CD4-positive, alpha-beta T cell treated with Interleukin-2 at 100 ng/mL for 4 hours (primary cell): ENCODE measurements at places on chromosomes 12 and 14.

- DNase-seq, result no peak
These were observed 108.9 kb downstream of the SLC6A15 start for GRCh38 chr12:84803661-84804060.

DNA sequence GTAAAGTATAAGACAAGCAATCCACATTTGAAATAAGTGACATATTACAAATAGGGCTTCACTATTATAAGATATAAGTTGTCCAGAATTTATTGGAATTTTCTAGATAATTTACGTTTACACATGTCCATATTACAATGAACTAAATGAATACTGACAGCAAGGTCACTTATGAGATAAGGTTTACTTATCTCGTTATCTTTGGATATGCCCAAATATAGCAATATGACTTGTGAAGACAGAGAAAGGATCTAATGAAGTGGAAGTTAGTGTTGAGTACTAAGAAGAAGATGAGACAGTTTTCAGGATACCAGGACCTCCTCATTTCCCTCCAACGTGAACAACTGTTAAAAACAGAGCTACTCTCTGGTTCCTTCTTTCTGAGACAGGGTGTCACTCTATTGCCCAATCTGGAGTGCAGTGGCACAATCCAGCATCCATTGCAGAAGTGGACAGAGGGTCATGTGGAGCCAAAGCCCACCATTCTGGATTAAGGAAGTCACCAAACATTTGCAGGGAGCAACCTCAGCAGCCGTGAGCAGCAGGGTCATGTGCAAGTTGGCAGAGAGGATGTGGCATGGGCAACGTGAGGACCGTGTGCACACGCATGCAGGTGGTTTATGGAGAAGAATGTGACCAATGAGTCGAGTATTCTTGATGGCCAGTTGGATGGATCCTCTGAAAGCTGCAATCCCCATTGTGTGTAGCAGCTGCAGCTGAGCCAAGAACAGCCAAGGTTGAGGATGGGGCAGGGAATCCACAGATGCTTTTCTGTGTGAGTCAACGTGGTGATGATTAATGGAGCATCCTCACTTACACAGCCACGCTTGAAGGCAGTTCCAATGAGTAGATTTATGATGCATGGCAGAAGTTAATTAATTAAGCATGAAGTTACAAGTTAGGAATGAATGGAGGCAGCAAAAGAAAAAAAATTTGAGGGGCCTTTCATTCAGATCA lies 111.0 kb downstream of the BICD1 start:
- DNase-seq, result no peak

GRCh38 chr12:46908936-46909635 lies 83.3 kb upstream of the SLC38A4 start:
- DNase-seq, result no peak

- no peak for DNase-seq
These were observed 217.3 kb downstream of the MON2 start for GRCh38 chr12:62683776-62684569.

DNA sequence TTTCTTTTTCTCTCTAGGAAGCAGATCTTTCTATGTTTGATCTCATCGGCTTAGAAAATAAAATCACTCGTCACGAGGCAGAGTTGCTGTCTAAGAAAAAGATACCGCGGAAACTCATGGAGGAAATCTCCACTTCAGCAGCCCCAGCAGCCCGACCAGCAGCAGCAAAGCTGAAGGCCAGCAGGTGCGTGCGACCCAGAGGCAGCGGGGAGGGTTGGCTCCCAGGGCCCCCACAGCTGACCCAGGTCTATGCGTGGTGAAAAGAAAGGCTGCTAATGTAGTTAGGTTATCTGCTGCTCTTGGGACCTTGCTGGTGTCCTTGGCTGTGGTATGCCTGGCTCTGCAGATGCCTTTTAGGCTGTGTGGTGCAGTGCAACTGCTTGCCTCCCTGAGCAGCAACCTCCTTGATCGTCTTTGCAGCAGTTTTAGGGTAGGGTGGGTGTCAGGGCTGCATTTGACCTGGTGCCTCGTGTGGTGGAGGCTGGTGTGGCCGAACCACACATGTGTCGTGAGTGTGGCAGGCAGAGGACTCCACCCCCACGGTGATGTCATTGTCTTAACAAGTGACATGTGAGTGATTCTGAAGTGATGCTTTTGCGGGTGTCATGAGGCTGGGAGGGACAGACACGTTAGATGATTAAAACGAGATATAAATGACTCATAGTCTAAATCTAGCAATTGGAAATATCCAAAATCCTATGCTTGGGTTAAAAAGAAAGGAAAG lies 68.6 kb downstream of the EP400 start:
- no peak for DNase-seq

- no peak for DNase-seq
These were observed 46.7 kb downstream of the TESC start for GRCh38 chr12:117052386-117053049.

- DNase-seq, result no peak
These were observed 225.0 kb downstream of the SPTSSA start for GRCh38 chr14:34237081-34237480.

GRCh38 chr12:85872497-85873091 lies 1.5 kb upstream of the NTS start:
- DNase-seq, result peak; percentile 31

DNA sequence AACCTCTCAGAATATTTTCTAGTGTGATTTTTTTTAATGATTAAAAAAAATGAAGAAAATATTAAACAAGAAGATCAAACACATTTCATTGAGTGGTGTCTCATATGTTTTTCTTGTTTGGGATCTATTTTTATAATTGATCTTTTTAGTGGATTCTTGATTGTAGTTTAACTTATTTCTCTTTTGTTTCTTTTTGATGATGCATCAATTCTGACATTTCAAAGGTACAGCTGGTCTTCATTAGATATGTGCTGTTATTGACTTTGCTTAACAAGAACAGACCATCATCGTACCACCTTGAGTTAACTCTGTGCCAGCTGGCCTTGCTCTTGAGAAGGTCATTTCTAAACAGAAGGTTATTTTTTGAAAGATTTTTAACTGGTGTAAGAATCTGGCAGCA lies 45.8 kb upstream of the FGD4 start:
- DNase-seq, result no peak

- no peak for DNase-seq
These were observed 3.7 kb downstream of the KIF5A start for GRCh38 chr12:57553343-57554202.

DNA sequence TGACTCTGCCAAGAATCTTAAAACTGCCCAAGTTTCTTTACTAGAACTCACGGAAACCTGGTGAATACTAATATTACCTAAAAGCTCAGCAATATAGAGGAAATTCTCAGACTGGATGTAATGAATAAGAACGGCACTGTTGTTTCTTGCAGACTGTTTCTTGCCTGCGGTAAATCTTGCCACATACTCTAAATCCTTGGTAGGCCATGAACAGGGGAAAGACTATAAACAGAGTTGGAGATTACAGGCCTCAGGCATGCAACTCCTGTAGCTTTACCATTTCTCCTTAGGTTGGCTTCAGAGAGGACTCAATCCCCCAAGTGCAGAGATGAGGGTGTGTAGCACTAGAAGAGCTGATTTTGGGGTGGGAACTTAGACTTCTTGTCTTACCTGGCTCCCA lies 1.1 kb downstream of the ALDH6A1 start:
- no peak for DNase-seq

DNA sequence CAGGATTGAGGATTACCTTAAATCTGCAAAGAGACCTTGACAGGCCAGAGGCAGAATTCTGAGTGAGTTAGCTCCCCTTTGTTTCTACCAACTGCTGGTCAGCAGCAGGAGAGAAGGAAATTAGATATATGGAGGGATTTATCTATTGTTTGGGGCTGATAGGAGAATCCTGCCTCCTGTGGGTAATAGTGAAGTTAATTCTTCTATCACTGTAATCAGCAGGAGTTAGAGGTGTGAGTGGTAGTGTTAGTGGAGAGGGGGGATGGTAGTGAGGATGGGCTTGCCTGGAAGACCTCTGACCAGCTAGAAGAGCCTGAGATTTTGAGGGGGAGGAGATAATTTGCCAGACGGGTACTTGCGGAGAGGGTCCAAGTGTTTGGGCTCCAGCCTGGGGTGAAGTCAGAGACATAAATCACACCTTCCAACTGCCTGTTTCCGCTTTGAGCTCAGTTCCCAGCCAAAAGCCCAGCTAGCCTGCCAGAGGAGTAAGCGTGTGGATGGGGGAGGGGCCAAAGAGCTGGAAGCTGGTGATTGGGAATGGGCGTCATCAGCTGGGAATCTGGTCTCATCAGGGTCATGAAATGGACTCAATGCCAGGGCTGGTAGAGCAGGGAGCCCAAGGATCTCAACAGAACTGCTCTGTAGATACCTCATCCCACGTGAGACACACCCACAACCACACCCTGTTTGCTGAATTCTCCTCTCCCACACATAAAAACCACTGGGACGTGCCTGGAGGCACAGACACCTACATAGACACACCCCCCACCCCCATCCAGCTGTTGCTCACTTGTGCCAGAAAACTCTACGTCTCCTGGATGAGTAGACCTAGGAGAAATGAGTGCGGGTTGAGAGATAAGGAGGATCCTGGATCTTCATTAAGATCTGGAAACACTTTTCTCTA lies 13.1 kb upstream of the ITGA5 start:
- no peak for DNase-seq

DNA sequence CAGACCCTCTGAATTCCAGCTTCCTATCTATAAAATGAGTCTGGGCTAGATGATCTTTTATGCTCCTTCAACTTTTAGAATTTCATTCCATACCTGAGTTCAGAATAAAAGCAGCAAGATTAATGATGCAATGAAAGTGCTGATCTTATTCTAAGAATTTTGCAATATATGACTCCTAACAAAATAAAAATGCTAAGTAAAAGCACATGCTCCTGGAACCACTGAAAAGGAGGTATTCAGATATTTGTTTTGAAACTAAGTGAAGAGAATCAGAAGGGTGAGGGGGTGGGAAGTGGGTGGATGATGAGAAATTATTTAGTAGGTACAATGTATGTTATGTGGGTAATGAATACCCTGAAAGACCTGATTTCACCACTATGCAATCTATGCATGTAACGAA lies 216.6 kb downstream of the PTPRO start:
- DNase-seq, result no peak

GRCh38 chr12:111685811-111686573 lies at the start of the genes ACAD10 and BRAP:
Gene ACAD10, plus strand, starts transcription at chr12:111686053. Its CDS starts 6,657 bp downstream, at chr12:111692710.
Gene BRAP, minus strand, starts transcription at chr12:111685956. Its CDS starts 164 bp downstream, at chr12:111685792.
- DNase-seq, result peak; percentile 96

DNA sequence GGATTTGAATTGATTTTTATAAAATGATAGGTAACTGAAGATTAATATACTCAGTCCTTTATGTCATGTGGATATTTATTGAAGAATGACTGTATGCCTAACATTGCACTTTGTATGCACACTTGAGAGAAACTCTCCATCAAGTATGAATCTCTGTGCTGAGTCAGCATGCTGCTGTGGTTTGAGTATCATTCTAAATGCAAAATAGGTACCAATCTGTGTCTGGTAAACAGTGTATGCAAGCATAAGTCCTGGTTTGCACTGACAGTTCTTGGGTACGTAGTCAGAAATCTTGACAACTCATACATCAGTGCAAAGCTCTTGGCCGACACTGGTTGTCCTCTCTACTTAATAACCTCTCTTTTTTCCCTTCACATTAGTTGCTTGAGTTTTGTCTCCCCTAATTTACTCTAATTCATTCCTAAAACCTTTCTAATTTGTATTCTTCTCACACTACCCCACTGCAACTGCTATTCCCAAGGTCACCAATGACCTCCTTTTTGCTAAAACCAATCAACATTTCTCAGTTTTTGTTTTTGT lies 21.8 kb downstream of the MGAT4C start:
- no peak for DNase-seq

GRCh38 chr14:63203618-63204406 lies 431 bp upstream of the RHOJ start:
- DNase-seq, result no peak

DNA sequence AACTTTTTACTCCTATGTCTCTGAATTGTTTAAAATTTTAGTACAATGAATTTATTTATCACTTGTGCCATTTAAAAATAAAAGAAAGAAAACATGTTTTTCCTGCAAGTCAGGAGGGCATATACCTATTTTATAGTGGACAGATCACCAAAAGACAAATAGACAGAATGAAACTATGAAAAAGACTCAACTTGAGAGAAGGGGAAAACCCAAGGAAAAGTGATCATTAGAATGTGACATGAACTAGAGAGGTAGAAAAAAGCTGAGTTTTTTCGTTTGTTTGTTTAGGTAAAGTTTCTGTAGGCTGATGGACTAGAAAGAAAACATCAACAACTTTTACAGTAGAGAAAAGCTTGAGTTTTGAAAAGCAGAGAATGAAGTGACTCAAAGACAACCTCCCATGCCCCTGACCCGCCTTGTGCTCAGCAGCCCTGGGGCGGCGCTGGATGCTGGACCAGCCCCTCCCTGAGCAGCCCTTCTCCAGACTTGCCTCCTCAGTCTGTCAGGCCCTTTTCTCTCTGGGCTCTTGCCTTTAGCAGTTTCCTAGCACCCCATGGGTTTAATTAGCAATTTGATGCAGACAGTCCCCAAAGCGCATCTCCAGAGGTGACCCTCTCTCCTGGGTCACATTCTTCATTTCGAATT lies 95.1 kb upstream of the ARID2 start:
- DNase-seq, result no peak

DNA sequence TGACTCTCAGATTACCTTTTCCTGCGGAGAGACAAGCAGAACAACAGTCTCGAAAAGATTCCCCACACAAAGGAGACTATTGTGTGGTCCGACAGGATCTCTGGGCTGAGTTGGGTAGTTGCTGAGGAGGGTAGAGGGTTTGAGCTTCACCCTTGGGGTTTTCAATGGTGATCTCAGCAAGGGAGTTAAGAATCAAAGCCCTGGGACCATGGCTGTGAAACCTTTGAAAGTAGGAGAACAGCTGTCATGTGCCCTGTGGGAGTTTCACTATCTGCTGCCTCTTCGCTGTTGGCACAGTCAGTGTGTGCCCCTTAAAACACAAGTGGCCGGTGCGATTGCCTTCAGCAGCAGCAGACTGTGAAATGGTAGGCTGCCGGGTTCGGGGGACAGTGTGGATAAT lies 14.2 kb upstream of the PLEK2 start:
- no peak for DNase-seq

GRCh38 chr12:41288142-41288811 lies 100.2 kb downstream of the PDZRN4 start:
- DNase-seq, result no peak

GRCh38 chr14:38724621-38725020 lies 378.4 kb downstream of the SEC23A start:
- DNase-seq, result no peak

GRCh38 chr12:93441081-93441616 lies 598 bp downstream of the UBE2N start:
- DNase-seq, result peak; percentile 39

- no peak for DNase-seq
These were observed 580.0 kb downstream of the DIO2 start for GRCh38 chr14:79631276-79631675.

DNA sequence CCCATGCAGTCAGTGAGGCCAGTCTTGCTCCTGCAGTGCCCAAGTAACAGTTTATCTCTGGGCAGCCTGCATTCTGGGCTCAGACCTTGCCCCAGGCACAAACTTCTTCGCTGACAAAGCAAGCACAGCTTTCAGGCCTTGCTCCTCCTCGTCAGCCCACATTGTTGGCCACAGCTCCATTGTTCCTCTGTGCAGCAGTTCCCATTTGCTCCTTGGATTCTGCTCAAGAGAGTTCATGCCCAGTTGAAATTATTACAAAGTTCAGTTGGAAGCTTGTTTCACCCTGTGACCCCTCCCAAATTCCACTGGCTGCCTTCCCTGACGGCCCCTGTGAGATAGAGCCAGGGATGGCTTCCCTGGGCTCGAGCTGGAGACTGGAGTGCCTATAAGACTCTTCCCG lies 163.4 kb upstream of the DDHD1 start:
- no peak for DNase-seq

GRCh38 chr12:119990382-119990874 lies 1.4 kb downstream of the BICDL1 start:
- DNase-seq, result no peak
